ENCODE measurements at places on chromosomes 6 and 20. TPM values are rescaled to one million over a fixed set of nuclear protein-coding genes. Genes with fewer than 3 reads are reported as not detected.

The BPIFB2 gene
- total RNA-seq, result not detected

The CSNK2B gene
- total RNA-seq, result 67.2 TPM

The FAM162B gene
- total RNA-seq, result 13.1 TPM

The SGK1 gene
- total RNA-seq, result 132 TPM

The MUCL3 gene
- not detected for total RNA-seq

- no peak for DNase-seq
Observed at GRCh38 chr6:73538116-73538779, 17.4 kb upstream of the EEF1A1 start.

- DNase-seq, result no peak
Observed at GRCh38 chr20:32622585-32623468, 37.7 kb upstream of the NOL4L start.

DNA sequence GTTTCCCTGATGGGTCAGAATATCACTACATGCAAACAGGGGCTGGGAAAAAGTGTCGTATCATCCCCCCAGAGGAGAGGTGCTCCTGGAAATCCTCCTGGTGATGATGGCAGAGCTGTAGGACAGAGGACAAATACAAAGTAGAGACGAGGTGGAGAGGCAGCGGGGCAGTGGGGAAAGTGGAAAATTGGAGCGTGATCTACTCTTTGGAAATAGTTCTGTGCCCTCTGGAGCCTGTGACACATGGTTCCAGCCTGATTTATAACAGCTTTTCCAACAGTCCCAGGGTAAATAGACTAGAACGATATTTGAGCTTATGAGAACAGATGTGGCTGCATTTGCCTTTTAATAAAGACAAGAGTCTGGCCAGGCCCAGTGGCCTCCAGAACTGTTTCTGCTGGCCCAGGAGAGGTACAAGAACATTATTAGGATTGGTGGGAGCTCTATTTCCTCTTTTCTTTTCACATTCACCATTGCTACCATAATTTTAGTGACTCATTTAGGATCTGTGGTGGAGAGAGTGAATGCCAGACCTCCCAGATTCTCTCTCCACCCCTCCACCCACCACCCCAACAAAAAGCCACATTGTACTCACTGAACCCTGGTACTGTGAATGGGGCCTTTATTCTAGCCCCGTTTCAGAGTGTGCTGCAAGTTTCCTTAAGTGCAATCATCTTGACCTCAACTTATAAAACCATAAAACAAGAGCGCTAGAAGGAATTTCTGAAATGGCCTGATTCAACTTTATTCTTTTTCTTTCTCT, 78.3 kb downstream of the BTBD3 start:
- DNase-seq, result no peak

DNA sequence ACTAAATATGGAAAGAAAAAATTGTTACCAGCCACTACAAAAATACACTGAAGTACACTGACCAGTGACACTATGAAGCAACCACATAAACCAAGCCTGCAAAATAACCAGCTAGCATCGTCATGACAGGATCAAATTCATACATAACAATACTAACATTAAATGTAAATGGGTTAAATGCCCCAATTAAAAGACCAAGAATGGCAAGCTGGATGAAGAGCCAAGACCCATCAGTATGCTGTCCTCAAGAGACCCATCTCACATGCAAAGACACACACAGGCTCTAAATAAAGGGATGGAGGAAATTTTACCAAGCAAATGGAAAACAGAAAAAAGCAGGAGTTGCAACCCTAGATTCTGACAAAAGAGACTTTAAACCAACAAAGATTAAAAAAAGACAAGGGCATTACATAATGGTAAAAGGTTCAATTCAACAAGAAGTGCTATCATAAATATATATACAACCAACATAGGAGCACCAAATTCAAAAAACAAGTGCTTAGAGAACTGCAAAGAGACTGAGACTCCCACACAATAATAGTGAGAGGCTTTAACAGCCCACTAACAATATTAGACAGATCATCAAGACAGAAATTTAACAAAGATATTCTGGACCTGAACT, 104.8 kb downstream of the HACE1 start:
- DNase-seq, result peak; percentile 3

GRCh38 chr6:30721198-30722024, 1.3 kb downstream of the TUBB start:
- peak; percentile 90 for DNase-seq

DNA sequence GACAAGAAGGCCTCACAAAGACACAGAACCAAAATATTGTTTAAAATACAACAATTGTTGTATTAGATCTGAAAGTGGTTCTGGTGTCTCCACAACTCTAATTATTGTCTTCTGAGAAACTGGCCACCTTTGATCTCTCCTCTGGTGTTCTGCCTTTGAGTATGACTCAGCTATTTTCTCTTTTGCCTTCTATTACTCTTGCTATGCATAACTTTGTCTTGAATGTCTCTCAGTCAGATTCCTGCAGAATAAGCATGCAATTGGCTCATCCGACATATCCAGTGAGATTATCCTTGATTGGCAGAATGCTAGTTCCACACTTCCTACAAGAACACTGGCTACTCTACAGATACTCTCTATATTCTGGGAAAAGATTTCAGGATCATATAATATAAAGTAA, 14.3 kb upstream of the EPM2A start:
- peak; percentile 83 for DNase-seq

DNA sequence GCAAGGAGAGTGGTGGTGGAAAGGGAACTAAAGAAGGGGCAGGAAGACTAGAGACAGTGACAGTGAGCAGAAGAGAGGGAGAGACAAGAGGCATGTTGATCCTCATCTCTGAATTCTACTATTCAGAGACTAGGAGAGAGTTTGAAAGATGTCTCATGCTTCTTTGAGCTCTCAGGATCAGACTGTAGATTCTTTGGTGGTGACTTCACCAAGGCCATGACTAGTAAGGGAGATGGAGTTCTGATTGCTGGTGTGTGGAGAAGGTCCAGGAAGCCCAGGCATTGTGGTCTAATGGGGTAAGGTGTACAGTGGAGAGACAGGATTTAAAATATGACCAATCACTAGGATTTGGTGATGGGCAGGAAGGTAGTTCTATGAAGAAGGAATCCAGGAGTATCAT, 713 bp downstream of the WFDC9 start:
- peak; percentile 3 for DNase-seq

- no peak for DNase-seq
Observed at GRCh38 chr20:13717631-13718044, 67.1 kb downstream of the ESF1 start.

DNA sequence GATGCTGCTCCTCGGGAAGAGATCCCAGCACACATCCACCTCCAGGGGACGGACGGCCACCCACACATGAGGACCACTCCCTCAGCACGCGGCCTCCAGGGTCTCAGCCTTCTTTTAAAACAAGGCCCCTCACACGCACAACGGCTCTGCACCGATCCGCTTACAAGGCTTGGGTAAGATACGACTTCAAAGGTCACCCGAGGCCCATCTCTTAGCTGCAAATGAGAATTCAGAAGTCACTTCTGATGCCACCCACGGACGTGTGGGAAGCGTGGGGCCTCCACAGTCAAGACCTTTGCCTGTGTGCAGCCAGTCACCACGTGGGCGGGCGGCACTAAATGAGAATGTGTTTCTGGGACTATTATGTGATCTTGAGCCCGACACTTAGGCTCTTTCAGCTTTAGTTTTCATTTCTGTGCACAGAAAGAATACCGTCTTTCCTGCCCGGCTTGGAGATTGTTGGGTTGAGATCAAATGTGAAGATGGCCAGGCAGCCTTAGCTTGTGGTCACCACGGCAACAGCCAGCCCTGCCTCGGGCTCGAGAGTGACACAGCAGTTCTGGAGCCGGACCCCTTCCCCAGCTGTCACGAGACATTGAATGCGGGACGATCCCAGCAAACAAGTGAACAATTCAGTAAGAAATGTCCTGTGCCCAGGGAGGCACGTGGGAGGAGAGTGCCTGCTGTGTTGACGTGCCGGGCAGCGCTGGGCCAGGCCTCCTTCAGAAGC, 91.6 kb downstream of the RAMACL start:
- DNase-seq, result no peak

- DNase-seq, result no peak
Observed at GRCh38 chr20:6559791-6560190, 207.7 kb upstream of the BMP2 start.

- DNase-seq, result peak; percentile 31
Observed at GRCh38 chr6:83192456-83192855, 609 bp downstream of the PGM3 start.

DNA sequence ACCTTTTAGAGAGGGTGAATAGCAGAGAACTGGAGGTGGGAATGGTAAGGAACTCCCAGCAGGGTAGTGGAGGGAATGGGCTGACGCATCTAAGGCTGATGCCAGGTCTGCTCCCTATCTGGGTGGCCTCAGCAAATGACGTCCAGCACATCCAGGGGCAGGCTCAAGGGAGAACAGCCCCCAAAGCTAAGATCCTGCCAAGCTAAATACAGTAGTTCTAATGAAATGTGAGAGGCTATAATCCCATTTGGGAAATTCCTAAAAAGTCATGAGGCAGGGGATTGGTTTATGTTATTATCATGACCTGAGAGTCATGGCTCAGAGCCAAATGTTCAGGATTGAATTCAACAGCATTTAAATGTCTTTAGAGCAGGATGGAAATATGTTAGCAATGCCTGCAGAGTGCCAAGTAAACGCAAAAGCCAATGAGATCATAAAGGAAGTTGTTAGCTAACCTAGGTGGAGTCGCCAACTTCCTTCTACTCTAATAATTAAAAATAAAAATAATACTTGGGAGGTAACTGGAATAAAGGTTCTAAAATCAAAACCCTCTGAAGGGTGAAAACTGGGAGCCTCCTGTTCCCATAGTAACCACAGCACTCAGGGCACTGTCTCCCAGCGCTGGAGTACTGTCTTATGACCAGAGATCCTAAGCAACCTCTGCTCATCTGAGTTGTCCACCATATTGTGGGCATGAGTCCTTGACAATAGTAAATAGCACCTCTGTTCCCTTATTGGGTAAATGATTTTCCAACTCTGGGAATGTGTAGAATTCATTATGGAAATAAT, 34.8 kb downstream of the IYD start:
- DNase-seq, result peak; percentile 96

- no peak for DNase-seq
Observed at GRCh38 chr6:41153451-41153850, 696 bp downstream of the TREML1 start.

GRCh38 chr20:37193821-37194220, 14.5 kb upstream of the MROH8 start:
- no peak for DNase-seq

DNA sequence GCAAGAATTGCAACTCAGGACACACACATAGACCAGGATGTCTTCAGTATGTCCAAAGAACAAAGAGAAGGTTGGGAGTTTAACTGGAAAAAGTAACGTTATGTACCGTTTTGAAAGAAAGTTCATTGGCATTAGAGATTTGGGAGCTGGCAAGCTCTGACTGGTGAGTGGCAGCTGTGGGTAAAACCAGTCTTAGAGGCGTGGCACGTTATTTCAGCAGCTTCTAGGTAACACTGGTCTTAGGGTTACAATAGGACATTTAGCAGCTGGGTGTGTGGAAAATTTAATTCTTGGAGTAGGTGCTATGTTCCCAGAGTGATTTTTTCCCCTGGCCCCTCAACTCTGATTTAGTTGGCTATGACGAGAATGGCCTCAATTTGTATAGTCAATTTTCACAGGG, 19.2 kb downstream of the SNRPB start:
- DNase-seq, result no peak

DNA sequence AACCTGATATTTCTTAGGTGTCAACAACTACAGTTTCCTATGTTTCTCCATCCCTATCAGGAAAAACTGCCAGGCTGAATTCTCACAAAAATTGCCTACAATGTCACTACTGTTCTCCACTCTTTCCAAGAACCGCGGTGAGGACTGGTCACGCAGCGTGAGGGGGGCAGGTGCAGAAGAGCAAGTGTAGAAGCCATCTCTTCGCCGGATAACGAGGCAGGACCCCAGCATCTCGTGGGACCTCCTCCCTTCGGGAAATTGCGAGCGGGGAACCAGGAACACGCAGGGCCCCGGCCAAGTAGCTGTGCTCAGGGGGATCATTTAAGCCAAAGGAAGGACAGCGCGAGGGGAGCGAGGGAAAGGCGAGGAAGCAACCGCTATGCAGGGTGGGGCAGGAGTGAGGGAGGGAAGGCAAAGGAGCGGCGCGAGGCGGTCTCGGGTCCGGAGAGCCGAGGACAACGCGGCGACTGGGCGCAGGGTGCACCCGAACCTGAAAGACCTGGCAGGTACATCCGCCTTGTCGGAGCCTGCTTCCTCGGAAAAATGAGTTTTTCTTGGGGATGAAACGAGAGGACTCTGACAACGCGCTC, 559 bp downstream of the APMAP start:
- DNase-seq, result peak; percentile 9

GRCh38 chr20:23967616-23967979, 21.0 kb downstream of the GGTLC1 start:
- DNase-seq, result no peak

GRCh38 chr6:169022079-169022478, 231.6 kb downstream of the THBS2 start:
- DNase-seq, result no peak

- DNase-seq, result peak; percentile 91
Observed at GRCh38 chr6:150336299-150336698, 32.5 kb upstream of the IYD start.

- peak; percentile 100 for DNase-seq
Observed at GRCh38 chr6:4577406-4577805, 198.8 kb upstream of the CDYL start.

DNA sequence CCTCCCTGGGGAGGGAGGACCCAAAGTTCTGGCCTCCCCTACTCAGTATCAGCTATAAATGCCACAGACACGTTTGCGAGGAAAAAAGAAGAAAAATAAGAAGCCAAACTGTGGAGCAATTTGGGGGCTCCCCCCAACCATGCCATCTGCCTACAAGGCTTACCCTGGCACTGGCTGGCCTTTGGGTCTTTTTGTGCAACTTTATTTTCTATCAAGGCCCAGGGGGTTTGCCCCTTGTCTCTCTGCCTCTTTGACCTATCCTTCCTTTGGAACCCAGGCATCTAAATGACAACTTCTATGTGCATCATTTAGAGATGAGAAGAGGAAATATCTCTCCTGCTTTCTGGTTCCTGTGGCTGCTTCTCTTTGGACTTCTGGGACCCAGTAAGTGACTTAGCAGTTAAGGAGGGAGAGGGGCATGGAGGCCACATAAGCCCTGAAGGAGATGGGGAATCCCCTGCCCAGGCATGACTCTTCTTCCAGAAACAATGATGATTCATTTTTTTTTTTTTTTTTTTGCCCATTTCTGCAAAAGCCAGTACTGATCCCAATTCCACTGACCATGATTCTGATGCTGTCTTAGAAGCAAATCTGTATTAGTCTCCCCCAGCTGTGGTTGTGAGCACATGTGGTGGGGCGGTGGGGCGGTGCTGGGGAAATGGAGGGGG, at the start of gene MUC22:
TSS of gene MUC22 (plus strand) at position 82 of the 668 bp plus-strand sequence. CDS start at position 315, 233 bp downstream.
- DNase-seq, result peak; percentile 80

GRCh38 chr6:87075168-87075567, 19.7 kb downstream of the CGA start:
- no peak for DNase-seq
